ENCODE measurements at places on chromosomes 16 and 17.

DNA sequence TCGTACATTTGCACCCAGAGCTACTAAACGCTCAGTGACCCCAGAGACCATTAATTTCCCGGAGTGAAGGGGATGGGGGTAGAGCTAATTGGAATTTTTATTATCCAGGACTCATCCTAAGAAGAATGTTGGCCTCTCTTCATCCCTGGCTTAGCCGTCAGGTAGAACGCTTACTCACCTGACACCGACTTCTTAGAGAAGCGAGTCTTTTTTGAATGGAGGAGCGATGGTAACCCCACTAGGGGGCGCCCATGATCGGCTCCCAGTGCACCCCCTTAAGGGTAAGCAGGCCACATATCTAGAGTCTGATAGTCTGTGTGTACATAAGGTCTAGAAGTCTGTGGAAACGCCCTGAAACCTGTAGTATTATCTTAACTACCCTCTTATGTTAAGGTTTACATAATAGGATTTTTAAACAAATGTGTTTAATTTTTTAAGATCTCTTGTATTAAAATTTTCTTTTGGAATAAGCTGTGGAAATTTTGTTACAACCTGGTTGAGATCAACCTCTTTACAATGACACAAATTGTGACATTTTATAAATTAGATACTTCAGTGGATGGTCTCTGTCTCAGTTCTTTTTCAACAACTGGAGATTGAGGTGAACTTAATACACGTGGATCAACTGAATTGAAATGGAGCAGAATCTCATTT, 229.8 kb downstream of the CPPED1 start:
- peak; percentile 7 for DNase-seq

DNA sequence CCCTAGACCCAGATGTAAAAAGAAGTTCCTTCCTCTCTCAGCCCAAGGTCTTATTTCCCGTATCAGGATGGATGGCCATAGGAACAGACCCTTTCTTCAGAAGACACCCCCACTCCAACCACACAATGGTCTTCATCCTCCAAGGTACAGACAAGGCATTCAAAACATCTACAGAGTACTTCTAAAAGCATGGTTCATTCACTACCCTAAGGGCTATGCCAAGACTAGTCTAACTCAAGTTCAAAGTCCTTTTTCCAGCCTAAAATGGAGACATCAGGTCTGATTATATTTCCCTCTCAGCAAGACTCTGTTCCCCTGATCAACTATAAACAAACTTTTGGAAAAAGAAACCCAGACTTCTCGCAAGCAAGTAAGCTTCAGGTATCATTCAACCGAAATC, 388.9 kb downstream of the NPIPA8 start:
- DNase-seq = no peak

DNA sequence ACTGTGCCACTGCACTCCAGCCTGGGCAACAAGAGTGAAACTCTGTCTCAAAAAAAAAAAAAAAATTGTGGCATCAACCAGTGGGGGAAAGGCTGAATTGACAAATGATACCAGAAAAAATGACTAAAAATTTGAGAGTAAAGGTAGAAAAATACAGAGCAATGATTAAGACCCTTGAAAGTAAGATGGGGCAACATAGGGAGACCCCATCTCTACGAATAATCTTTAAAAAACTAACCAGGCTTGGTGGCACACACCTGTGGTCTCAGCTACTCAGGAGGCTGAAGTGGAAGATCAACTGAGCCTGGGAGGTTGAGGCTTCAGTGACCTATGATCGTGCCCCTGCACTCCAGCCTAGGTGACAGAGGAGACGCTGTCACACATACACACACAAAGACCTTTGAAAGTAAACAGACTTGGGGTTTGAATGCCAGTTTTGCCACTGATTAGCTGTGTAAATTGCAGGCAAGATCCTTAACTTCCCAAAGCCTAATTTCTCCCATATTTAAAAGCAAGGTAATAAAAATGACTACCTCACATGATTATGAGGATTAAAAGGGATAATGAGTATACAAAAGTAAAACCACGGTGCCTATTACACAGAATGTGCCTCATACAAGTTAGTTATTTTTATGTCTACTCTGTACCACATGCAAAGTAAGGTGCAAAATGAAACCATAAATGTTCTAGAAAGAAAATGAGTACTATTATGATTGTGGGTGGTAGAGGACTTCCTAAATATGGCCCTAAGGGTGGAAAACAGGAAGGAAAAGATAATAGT, 21.7 kb upstream of the PAFAH1B1 start:
- DNase-seq = no peak

DNA sequence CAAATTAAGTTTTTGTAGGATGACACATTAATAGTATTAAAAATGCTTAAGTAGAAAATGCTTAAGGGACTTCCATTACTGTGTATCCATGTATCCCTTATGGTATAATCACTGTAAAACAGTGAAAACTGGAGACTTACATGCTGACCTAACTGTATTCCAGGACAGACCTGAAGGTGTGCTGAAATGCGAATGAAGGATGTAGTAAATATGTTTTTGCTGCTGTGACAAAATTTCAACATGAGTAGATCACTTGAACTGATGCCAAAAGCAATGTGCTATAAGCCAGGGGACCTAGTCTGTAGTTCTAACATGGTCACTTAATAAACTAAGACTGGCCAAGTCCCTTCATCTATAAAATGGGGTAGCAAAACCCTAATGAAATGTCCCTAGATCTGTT, 142.0 kb upstream of the CORO6 start:
- no peak for DNase-seq

GRCh38 chr17:602436-602835, 112.2 kb downstream of the VPS53 start:
- DNase-seq = no peak

- no peak for DNase-seq
These were observed 487 bp downstream of the TSR1 start for GRCh38 chr17:2335726-2336214.

- no peak for DNase-seq
These were observed 302.9 kb downstream of the CPPED1 start for GRCh38 chr16:12500771-12501170.

GRCh38 chr16:11211977-11212797, 43.8 kb downstream of the SOCS1 start:
- DNase-seq = no peak

DNA sequence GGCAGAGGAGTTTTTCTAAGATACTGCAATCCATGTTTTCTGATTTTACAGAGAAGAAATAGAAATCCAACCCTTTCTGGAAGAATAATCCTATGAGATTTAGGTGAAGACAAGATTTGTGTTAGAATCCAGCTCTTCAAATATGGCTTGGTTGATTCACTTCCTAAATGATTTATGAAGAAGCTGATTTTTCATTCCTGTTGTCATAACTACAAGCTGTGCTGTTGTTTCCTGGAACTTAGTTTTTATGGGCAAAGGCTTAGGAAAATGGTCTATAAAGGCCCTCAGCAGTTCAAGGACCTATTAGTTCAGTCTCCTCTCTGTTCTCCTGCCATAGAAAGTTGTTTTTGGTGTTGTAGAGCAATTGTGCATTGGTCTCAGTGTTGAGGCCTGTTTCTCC, 174.2 kb upstream of the FAM20A start:
- DNase-seq = no peak

Data from nucleus accumbens (tissue), 56 donors.